ENCODE measurements at places on chromosomes 4 and X.

DNA sequence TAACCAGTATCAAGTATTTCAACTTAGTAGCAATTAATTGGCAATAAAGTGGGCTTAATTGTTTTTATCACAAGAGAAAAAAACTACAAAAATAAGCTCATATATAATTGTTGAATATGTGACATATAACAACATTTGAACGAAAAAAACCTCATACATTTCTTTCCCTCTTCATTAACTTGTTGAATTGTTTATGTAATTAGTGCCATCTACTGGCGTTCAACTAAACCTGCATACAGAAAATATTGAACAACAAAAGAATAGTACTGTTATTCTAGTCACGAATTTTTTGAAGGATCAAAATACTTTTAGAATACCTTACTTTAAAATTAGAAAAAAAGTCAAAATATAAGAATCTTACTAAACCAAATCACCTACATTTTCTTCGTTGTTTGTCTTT is 586.5 kb upstream of the FTHL17 start:
- DNase-seq = peak; percentile 35

- peak; percentile 64 for DNase-seq
These were observed 141.0 kb upstream of the FAM47C start for GRCh38 chrX:36867143-36867542.

DNA sequence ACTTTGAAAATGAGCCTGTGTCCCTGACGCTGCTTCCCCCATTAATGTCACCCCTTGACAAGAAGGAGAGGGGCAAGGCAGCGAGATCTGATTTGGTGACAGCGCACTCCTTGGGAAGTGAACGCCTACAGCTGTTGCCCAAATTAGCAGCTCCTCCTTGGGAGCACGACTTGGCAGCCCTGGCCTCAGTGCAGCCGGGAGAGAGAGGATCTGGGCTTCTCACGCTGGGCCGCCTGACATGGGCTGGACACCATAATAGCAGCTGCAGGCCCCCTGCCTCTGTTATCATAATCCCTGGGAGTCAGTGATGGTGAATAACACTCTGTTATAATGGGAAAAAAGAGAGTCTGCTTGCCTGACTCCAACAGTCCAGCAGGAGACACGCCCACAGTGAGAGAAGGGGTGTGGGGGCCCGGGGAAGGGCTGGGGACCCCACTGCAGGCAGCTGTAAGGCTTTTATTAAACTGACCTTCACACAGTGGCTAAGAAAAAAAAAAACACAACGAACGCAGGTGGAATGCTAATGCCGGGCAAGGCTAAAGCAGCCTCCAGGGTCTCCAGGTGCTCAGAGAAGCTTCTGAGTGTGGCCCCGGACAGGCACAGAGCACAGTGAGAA is 73.3 kb downstream of the PSAPL1 start:
- DNase-seq = no peak

DNA sequence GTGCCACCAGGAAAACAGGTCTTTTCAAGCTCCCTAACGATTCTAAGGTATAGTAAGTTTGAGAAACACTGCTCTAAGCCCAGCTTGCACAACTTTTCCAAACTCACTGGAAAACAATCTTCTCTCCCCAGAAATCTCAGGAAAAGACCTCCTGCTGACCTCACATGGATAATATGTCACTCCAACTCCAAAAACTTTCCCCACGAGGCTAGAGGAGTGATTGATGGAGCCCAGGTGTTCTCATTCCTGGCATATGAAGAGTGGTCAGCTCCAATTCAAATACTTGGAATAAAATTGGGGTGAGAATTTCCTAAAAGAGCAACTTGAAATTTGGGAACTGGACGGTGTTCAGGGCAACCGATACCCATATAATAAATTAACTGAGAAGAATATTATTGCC is 299.9 kb downstream of the PPP4R3C start:
- no peak for DNase-seq

DNA sequence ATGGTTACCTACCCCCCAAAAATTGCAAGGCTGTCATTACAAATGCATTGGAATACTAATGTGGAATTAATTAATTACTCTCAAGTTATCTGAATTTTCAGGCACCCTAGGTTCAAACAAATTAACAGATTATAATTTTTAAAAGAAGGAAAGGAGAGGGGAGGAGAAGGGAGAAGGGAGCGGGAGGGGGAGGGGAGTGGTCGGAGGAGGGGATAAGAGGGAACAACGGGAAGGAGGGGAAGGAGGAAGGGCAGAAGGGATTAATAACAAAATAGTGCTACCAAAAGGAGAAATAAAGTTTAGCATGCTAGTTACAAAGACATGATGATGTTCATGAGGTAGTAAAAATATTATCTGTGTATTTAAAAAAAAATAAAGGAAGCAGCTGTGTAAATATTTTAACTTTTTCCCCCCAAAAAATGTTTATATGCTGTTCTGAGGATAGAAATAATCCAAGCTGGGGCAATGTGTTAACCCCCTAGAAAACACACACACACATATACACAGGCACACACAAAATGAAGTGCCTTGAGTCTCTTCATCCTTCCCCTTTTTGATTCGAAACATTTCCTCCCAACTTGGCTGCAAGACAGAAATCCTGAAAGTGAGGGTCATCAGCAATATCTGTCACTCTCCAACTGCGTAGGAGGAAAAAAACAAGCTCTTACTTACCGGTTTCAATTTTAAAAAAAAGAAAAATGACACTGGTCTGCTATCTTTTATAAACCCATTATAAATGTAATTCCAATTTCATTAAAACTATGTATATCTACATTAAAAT is 58.8 kb downstream of the PPP3CA start:
- DNase-seq = peak; percentile 88

DNA sequence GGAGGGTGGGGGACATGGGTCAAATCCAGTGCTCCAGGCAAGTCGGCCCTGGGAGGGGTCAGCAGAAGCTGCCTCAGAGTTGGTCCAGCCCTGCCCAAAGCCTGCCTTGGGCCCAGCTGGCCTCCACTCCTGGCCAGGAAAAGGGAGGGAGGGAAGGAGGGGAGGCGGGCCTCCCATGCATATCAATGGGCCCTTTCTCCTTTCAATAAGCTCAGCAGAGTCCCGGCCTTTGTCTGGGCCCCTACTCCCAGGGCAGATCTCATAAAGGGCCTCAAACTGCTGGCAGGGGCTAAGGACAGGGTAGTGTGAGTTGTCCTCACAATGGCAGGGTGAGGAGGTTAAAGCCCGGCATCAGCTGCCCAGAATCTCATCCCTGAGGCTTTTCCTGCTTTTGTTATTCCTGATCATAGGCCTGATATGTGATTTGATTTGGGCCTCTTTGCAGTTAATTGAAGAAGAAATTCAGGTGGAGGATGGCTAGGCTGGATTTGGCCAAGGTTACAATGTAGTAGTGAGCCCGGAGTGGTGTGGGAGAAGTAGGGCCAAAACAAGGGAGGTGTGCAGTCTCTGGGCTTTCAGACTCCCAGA is 121.1 kb upstream of the ATP6AP2 start:
- DNase-seq = no peak

DNA sequence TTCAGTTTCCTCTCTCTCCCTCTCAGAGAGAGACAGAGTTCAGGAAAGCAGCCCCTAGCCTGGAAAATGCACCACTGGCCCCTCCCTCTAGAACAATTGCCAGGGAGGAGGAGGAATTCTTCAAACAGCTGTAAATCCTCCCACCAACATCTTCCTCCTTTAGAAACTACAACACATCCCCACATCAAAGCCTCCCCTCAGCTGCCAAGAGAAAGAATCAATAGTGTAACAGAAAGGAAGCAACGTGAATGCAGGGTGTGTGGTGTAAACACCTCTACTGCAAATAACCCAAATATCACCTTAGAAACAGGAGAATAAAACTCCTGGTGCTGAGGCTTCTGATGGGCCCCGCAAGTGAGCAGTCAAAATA is 249.9 kb upstream of the GATB start:
- no peak for DNase-seq
